Stimulated activated CD4-positive, alpha-beta T cell treated with anti-CD3 and anti-CD28 coated beads, TNF-alpha, amount 100 ng/mL, for 4 hours (primary cell): ENCODE measurements at places on chromosomes 3 and 15.

DNA sequence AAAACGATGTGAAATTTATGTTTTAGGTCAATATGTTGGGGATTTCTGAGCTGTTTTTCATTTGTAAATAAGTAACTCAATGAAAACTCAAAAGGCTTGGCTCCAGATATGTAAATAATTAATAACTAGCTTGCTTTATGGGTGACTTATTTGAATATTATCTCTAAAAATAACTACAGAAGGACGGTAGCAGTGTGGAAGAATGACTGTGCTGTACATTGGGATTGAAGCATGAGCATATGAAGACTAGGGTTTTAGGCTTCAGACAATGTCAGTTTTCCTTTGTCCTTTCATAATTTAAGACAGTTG lies 343.9 kb downstream of the GRM7 start:
- DNase-seq = no peak

- no peak for DNase-seq
Observed at GRCh38 chr15:34708422-34708821, 46.4 kb downstream of the GJD2 start.

GRCh38 chr3:178195824-178196223 lies 340.4 kb upstream of the KCNMB2 start:
- no peak for DNase-seq

GRCh38 chr15:62109982-62110851 lies 43.4 kb downstream of the C2CD4A start:
- DNase-seq = no peak

- DNase-seq = no peak
Observed at GRCh38 chr15:75228787-75229186, 27.1 kb downstream of the C15orf39 start.

GRCh38 chr3:63910001-63910400 lies 2.2 kb downstream of the SCAANT1 start:
- DNase-seq = no peak
